ENCODE measurements at places on chromosomes 7 and 10.

GRCh38 chr7:71339924-71340323 lies 208.0 kb downstream of the GALNT17 start:
- DNase-seq: no peak

DNA sequence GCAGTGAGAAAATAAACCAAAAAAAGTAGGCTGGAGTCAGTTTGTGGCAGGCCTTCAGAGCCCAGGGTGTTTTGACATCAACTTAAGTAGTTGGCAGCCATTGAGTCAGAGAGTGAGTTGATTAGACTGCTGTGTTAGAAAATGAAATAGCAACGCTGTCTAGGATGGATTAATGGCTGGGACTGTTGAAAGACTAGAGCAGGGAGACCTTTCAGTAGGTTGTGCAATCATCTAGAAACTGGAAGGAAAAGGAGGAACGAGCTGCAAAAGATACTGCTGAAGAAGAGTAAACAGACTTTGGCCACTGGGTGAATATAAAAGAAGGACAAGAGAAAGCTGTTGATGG lies 28.6 kb upstream of the TRIL start:
- DNase-seq: no peak

DNA sequence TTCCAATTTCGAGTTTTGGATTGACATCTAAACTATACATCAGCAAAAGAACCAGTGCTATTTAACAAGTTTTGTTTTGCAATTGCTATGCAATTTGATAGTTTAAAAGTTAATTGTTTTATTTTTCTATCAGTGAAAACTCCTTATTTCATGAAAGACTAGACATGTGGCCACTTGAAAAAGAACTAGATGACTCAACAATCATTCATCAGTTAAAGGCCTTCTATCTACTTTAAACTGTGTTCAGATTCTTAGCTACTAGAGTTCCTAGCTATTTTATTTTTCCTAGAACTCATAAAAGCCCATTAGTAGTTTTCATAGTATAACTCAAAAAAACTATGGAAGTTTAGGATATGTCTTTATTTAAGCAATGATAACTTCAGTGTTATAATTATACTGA lies 104.6 kb upstream of the LSM8 start:
- DNase-seq: no peak

DNA sequence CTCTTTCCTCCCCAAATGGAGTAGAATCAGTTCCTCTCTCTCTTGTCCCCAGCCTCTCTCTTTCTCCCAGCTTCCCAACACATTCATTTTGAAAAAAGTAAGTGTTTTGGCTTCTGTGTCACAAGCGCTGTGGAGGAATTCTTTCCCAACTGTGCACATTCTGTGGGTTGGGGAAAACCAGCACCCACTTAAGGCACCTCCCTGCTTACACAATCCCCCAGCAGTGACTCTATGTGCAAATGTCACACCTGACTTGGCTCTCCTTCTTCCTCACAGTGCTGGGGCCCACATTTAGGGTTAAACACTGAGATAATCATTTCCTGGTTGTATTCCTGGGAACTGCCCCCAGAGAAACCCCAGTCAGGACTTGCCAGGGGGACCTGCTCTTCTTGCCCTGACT lies 358.1 kb upstream of the ZNF32 start:
- DNase-seq: no peak

GRCh38 chr7:12623885-12624498 lies 53.5 kb downstream of the SCIN start:
- DNase-seq: no peak

- no peak for DNase-seq
These were observed 285.1 kb downstream of the CCSER2 start for GRCh38 chr10:84613336-84614021.

DNA sequence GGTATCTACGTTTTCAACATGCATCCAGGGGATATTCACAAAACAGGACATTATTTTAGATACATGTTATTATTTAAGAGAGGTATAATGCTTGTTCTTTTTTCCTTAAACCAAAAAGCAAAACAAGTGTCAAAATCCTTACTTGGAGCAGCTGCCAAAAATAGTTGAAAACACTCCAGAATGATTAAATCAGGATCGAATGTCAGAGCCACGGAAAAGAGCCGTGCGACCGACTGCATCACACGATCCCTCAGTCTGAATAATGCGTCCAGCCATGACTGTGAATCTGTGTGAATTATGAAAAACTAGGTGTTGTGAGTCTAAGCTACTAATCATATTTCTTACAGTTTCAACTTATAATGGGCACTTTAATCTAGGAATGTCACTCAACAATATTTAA lies 126.0 kb downstream of the PARD3 start:
- no peak for DNase-seq

DNA sequence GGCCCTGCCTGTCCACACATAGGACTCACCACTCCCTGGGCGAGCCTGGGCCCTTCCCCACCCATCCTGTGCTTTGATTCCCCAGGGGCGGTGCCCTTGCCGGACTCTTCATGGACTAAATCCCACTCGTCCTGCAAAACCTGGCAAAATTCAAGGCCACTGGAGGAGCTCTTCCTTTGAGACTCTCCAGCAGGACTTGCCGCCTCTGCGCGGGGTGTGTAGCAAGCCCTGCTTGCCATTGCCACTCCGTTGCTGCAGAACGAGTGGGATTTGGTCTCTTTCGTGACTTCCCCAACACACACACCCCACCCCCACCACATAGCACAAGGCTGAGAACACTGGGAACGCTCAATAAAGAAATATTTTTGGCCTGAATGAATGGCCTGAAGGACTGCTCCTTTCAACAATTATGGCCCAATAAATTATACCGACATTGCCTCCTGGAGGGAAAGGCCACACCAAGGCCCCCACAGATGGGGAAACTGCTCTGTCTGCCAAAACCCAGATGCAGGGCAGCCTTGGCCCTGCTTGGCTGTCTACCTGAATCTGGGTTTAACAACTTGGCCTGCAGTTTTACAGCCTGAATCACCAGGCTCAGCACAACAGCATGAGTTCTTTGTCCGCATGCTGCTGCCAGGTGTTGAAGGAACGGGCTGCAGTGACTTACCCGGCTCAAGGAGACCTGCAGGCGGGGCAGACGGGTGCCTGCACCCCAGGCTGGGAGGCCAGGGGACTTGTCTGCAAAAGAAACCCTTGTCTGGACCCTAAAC lies 72.8 kb upstream of the KAT6B start:
- peak; percentile 46 for DNase-seq

- no peak for DNase-seq
These were observed 1.5 kb upstream of the RALA start for GRCh38 chr7:39621784-39622411.

DNA sequence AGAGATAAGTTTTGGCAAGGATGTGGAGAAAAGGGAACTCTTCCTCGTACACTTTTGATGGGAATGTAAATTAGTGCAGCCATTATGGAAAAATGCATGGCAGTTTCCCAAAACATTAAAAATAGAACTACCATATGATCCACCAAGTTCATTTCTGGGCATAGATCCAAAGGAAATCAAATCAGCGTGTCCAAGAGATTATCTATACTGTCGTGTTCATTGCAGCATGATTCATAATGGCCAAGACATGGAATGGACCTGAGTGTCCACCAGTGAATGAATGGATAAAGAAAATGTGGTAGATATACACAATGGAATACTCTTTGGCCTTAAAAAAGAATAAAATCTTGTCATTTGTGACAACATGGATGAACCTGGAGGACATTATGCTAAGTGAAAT lies 70.3 kb upstream of the RSU1 start:
- no peak for DNase-seq

DNA sequence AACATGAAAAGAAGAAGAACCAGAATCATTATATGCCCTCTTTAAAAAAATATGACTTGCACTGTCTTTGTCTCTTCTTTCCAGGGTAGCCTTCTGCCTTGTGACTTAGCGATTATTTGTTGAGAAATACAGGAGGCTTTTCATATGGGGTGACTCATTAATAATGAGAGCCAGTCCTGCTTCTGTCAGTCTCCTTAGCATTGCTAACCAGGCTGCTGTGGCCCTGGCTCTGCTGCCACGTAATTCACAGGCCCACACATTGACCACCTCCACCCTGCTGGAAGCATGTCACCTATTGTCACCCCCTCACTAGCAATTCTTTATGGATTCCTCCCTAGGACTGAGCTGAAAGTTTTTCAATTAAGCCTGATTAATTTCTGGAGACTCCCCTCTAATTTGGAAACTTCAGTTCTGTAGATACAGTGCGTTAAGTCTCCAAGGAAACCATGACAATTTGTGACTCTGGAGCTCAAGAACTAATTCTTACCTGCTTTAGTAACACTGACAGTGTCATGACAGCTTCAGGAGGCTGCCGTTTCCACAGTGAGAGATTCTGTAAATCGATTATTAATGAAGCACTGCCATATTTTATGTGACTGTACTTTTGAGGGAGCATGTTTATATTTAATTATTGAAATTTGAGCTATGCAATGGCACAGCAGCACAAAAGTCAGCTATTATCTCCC lies 267.9 kb upstream of the SP8 start:
- no peak for DNase-seq

DNA sequence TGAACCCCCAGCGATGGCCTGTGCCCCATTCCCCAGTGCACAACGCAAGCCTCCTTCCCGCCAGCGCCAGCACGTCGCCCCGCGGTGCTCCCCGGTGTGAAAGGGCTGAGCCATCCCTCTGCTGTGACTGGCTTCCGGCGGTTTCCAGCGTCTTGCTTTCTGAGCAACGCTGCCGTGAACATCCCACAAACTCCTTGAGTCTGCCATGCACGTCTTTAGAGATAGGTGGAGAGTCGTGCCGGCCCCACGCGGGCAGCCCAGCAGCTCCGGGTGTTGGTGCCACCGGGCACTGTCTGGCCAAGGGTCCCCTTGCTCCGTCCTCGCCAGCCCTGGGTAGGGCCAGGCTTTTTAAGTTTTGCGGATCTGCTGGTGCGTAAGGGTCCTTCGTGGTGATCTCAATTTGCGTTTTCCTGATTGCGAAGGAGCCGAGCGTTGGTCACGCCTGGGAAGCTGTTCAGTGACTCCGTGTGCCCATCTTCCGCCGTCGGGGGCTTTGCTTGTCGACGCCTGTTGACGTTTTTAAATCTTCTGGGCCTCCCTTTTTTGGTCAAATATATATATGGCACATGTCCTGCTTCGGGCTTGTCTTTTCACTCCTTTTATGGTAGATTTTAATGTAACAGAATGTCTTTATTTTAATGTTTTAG lies 70.6 kb downstream of the FOXL3 start:
- DNase-seq: peak; percentile 75

- no peak for DNase-seq
These were observed 4.4 kb downstream of the PLAU start for GRCh38 chr10:73915206-73915851.

DNA sequence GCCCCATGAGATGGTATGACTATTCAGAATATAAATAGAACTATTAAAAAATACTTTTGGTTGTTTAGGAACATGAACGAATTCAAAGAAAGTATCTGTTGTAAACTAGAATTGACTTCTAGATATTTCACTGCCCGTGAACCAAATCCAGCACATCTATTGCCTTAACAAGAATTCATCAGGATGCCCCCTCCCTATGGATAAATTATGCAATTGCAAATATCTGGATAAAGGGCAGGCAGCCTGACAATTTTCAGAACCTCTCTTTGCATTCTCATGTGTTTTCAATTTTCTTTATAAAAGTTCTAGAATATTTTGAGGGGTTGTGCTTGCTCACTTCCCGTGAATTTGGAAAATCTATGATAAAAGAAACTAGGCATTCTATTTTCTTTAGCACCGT lies 822.1 kb upstream of the SORCS1 start:
- DNase-seq: no peak

DNA sequence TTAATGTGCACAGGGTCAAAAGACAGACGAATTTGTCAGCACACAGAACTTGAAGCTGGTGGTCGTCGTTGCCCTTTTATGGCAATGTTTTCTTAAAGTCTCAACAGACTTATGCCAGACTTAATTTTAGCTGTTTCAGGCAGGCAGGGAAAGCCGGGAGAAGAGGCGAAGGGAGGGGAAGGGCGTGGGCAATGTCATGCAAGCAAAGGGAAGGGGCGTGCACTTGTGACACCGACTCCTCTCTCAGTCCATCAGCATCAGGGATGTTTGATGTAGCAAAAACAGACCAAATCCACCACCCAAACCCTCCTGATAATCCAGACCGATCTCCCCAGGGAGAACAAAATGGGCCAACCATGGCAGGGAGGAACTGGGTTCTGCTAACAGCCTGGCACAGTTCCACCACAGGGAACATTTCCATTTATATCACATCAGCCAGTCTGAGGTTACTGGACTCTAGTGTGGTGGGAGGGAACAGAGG lies 118.1 kb upstream of the RHEB start:
- no peak for DNase-seq

GRCh38 chr7:139065323-139065722 lies 29.5 kb upstream of the ZC3HAV1L start:
- no peak for DNase-seq

DNA sequence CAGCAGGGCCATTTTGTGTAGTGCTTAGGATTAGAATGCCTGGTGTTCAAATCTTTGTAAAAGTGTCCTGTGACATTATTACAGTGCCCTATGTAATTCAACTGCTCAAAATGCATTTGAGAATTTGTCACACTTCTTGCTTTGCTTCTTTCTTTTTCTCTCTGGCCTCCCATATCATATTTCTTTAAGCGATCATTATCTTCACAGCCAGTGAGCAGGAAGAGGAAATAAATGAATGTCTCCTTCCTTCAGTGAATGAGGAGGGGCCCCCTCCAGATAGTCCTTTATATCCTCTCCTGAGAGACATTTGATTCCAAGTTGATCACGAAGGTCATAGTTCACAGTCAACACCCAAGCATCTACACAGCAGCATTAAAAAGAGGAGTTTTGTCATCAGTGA lies 425.1 kb upstream of the NPVF start:
- no peak for DNase-seq

DNA sequence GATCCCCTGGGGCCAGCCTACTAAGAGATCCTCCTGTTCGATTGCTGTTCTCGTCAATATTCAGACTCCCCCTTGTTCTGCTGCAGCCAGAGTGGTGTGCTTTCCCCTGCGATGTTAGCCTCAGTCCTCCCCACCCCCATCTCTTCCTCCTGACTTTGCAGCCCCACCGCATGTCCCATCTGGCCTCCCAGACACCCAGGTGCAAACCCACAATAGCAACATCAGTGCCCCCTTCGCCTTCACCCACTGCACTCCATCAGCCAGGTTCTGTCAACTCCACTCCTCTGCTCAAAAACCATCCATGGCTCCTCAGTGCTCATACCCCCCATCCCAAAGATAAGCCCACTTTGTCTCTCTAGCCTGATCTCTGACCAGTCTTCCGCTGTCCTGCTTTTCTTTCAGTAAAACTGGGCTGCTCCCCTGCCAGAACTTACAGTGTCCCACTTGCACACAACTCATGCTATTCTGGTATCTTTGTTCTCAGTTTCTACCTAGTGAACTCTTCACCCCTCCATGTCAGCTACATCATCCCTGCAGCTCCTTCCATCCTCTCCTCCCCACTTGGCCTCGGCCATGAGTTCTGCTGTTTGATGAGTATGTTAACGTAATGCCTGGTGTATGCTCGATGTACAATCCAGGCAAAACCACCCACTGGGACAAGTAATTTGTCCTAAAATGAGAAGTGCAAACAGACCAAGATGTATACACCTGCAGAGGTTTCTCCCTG lies 26.6 kb downstream of the COL13A1 start:
- no peak for DNase-seq

DNA sequence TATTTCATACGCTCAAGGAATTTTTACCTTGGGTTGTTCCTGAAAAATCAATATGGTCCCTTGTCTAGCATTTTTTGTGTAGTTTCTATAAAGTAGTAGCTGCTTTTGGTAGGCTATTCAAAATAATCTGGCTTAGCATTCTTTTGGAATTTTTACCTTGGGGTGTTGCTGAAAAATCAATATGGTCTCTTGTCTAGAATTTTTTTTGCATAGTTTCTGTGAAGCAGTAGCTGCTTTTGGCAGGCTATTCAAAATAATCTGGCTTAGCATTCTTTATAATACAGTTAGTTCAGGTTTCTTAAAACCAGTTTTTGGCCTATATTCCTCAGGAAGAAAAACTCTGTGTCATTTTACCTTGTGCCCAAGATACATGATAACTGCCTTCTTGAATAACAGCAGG lies 301.9 kb downstream of the SUGCT start:
- DNase-seq: no peak
